ENCODE measurements at places on chromosomes 2 and 18.
A peak's percentile ranks its signal among the peaks of the same experiment; 100 is the strongest.

DNA sequence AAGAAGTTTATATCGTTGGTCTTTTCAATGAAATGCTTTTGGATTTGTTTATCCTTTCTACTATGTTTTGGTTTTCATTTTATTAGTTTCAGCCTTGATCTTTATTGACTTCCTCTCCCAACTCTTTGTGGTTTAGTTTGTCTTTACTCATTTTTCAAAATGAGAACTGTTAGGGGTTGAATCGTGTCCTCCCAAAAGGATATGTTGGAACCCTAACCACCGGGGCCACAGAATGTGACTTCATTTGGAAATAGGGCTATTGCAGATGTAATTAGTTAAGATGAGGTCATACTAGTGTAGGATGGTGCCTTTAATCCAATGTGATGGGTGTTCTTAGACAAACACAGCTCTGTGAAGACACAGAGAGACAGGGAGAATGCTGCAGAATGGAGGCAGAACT, 60.4 kb upstream of the IL1R2 start:
- DNase-seq: no peak

DNA sequence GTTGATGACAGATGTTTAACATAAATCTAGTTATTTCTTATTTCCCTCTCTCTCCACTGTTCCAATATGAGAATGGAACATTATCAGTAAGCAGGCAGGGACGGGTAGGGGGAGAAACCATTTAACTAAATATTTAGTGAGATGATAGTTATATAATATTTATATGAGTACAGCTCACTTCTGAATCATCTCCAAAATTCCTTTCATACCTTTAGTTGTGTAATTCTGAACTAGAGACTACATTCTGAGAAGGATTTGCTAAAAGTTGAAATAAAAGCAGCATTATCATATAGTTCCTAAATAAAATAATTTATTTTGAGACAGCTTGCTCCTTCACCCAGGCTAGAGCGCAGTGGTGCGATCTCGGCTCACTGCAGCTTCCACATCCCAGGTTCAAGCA, 41.4 kb downstream of the B4GALT6 start:
- DNase-seq: no peak

- DNase-seq: no peak
Measured at GRCh38 chr2:112488201-112488600, 6.2 kb downstream of the TTL start.

- DNase-seq: no peak
Measured at GRCh38 chr2:231047274-231047922, 9.3 kb upstream of the PSMD1 start.

DNA sequence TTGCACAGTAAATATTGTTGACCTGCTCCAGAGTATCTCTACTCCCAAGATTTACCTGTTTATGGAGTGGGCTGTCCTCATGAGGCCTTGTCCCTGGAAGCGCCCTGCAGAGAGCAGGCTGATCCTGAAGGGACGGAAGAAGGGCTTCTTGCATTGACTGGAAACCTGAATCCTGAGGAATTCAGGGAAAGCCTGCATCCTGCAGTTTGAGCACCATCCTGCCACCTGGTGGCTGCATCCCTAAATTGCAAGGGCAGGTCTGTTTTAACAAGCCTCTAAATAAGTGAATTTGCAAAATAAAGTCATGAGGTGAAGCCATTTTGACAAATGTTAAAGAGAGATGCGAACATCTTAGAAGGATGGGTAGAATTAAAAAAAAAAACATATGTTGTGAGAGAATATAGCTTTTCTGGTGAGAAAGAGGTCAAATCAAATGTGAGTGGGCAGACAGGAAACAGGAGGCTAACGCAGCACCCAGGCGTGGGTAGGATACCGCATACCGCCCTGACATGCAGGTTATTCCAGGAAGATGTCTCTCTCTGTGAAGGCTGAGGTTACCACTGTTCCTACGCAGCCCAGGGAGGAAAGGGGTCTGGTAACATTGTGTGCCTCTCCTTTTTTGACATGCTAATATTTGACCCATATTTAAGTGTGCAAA, 754.9 kb downstream of the RNF144A start:
- DNase-seq: no peak

- no peak for DNase-seq
Measured at GRCh38 chr2:173394091-173394974, 39.7 kb downstream of the CDCA7 start.

DNA sequence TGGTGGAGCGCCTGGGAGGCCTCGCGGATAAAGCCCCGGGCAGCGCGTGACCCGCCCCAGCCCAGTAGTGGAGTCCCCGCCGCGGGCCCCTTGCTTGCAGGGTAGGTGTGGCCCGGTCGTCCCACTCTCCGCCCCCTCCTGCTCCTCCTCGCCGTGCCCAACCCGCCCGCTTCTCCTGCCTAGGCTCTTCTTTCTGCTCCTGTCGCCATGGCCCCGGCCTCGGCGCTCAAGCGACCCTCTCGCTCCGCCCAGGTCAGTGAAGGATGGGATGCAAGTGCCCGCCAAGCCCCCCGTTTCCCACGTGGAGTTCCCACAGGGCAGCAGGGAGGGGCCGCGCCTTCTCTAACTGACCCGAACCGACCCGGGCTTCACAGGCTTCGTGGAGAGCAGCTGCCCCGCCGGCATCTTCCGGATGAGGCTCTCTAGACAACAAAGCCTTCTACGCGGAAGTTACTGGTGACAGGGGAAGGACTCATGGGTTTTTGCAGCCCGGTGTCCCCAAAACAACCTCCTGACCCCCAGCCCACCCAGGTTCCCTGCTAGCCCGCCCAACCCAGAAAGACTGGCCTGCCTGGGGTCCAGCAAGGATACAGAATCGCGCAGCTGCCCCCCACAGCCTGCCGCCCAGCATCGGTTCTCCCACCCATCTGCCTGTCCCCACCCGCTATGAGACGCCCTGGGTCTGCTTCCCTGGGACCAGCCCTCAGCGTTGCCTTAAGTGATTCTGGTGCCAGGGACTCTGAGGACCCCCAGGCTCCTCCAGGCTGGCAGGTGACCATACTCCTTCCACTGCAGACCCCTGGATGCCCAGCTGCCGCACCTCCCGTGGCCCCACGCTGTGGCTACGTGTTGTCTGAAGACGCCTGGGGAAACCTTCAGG, 32.8 kb downstream of the TTC32 start:
- DNase-seq: no peak

DNA sequence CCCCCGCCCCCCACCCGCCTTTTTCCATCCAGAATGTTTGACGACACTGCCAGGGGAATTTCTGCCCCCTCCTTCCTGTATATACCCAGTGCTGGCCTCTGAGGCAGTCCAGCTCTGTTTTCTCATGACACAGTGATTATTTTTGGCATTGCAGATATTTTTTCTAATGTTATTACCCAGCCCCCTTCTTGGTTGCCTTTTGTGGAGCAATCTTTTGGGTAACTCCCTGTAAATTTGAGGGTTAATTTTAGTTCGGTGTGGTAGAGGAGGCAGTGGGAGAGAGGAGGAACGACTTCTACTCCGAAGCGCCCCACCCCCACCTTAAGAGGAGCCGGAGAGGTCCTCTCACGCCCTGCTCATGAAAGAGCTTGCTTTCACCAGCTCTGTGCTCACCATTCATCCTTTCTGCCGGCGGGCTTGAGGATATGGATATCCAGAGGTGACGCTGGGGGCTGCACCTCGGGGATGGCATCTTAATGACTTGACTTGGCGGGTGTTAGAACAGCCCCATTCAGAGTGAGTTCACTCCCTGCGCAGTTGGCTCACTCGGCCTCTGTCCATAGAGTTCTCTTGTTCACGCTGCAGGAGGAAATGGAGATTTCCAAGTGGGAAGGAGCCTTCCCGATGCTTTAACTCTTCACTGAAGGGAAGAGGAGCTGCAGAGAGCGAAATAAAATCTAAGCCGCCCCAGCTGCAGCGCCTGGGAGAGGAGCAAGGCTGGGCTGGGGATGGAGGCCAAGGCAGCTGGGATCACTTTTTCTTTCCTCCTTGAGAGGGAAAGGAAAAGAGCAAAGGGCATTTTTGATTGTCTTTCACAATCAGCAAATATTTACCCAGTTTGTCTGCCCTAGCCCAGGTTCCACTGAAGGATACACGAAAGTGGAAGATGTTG, 38.4 kb downstream of the EPAS1 start:
- peak; percentile 16 for DNase-seq

DNA sequence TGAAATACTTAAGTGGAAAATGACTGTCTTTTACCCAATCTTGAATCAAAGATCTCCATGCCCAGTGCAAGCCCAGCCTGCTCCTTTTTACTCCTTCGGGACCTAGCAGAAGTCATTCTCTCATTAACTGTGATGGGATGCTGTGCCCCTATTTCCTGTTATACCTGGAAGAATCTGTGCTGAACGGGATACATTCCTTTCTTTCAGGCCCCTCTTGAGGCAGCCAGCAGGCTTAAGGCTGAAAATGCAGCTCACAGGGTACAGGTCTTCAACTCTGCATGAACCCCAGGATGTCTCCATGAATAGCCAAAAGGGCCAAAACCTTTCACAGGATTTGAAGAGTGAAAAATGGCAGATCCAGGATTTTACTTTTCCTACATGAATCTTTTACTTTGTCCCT, 784.8 kb upstream of the KLHL29 start:
- DNase-seq: no peak

GRCh38 chr18:31555971-31556747, 35.5 kb upstream of the TTR start:
- DNase-seq: peak; percentile 41

Data from NCI-H2029 treated with DMSO at 0.1 percent for 48 hours (cell line).